ENCODE measurements at places on chromosomes 13 and 19.
A peak's percentile ranks its signal among the peaks of the same experiment; 100 is the strongest.

- DNase-seq, result peak; percentile 49
Measured at GRCh38 chr19:42563352-42564210, 31.1 kb downstream of the CEACAM8 start.

DNA sequence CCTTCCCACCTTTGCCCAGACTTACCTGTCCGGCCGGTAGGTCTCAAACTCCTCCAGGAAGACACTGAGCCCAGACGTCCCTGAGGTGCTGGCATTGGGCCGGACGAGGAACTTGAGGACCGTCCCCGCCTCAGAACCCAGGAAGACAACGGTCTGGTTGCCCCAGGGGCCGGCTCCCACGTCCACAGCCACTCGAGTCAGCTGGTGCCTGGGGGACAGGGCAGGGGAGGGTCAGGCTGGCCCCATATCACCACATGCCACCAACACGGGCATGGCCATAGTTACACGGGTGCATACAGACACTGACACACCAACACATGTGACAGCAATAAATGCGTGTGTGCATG lies 8.4 kb upstream of the LRG1 start:
- no peak for DNase-seq

DNA sequence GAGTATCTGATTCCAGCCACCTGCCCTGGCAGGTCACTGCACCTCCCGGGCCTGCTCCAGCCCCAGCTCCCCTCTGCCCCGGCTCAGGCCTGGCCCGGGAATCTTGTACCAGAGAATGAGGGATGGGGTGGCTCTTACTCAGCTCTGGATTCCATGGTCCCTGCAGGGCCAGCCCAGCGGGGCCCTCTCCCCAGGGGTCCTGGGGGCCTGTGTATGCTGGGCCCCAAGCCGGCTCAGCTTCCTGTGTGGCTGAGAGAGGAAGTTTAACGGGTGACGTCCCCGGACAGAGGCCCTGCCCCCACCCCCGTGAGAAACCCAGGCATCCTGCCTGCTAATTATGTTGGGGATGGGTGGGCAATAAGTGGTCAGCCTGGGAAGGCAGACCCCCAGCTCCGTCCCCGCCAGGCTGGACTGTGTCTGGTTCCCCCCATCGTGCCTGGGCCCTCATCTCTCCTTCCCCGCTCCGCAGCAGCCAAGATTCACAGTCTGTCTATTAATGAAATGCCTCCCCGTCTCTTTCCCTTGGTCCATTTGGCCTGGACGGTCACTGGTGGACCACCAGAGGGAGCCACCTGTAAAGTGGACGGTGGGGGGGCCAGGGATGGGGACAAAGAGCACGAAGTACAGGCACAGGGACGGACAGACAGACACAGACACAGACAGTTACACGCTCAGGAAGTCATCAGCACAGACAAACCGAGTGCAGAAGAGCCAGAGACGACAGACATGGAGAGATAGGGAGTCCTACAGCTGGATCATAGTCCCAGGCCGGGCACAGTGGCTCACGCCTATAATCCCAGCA lies at the start of gene DENND1C:
Gene DENND1C (minus strand): TSS at position 247 of the 802 bp plus-strand sequence. CDS start 92 bp downstream, at position 155.
- DNase-seq, result peak; percentile 39

DNA sequence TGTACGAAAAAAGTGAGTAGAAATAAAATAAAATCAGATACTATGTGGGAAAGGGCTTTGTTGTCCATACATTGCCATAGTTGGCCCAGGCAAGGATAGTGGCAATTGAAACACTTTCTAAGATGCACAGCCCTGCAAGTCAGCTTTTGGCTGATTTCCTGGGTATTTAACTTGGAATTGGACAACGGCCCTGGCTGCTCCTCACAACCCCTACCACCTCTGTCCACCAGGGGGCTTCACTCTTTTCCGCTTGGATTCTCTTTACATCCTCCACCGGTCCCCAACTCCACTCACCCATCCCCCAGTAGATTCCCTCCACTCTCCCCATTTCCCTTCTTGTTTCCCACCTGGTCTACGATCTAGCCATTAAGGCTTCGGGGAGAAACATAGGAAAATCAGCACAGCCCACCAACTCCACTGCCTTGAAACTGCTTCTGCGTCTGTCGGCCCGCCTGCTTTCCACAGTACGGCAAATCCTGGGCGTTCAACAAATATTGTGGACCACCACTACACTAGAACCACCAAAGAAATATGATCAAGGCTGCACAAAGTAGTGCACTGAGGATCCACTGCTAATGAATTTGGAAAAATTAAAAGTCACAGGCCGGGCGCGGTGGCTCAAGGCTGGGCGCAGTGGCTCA lies 48.6 kb upstream of the GTF3A start:
- peak; percentile 82 for DNase-seq

DNA sequence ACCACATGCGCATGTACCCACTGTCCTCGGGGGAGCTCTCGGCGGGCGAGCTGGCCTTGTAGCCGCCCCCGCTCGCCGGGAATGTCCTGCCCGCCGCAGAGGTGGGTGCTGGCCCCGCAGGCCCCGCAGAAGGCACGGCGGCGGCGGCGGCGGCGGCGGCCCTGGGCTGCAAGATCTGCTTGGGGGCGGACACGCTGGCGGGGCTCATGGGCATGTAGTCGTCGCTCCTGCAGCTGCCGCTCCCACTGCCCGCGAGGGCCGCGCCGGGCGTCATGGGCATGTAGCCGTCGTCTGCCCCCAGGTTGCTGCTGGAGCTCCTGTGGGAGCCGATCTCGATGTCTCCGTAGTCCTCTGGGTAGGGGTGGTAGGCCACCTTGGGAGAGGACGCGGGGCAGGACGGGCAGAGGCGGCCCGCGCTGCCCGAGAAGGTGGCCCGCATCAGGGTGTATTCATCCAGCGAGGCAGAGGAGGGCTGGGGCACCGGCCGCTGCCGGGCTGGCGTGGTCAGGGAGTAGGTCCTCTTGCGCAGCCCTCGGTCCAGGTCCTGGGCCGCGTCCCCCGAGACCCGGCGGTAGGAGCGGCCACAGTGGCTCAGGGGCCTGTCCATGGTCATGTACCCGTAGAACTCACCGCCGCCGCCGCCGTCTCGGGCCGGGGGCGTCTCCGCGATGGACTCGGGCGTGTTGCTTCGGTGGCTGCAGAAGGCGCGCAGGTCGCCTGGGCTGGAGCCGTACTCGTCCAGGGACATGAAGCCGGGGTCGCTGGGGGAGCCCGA lies 2.4 kb downstream of the IRS2 start:
- DNase-seq, result peak; percentile 63

DNA sequence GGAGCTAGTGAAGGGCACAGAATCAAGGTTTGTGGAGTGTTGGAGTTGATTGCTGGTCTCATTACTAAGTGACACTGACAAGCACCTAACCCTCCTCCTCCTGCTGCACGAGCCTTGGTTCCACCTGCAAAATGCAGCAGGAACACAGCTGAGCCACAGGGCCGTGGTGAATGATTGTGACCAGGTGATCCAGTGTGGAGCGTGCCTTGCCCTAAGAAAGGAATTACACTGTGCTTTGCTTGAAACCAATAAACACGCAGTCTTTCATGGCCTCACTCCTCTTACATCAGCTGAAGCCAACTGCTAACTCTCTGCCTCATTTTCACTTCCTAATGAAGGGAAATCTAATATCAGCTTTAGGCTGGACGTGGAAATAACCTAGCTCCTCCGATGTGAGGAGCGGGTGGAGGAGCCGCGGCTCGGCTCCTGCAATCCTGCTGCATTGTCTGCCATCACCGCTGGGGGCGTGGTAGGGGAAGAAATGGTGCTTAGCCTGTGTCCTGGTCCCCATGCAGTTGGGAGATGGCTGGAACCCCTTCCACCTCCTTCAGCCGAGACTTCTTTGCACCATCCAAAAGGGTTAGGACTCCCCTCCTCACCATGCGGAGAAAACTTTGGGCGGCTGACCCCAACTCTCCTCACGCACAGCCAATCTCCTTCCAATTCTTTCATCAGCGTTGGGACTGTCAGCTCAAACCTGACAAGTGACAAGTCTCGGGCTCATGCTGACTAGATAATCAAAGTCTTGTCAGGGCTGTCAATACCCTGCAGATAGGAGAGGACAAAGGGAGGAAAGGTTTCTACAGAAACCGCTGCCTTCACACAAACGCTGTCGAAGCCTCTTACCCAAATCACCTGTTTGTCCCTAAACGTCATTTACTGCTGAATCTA lies 427.9 kb downstream of the ZNF536 start:
- peak; percentile 59 for DNase-seq

DNA sequence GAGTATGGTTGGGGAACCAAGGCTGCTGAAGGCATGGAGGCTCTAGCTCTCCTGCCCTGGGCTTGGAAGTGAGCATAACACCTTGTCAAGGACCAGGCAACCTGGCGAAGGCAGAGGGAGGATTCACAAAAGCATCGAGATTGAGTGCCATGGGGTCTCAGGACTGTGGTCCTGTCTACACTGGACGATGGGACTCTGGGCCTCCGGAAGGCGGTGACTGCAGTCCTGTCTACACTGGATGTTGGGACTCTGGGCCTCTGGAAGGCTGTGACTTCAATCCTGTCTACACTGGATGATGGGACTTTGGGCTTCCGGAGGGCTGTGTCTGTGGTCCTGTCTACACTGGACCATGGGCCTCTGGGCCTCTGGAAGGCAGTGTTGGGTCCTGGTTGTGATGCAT lies 290.4 kb downstream of the TEX29 start:
- DNase-seq, result no peak

DNA sequence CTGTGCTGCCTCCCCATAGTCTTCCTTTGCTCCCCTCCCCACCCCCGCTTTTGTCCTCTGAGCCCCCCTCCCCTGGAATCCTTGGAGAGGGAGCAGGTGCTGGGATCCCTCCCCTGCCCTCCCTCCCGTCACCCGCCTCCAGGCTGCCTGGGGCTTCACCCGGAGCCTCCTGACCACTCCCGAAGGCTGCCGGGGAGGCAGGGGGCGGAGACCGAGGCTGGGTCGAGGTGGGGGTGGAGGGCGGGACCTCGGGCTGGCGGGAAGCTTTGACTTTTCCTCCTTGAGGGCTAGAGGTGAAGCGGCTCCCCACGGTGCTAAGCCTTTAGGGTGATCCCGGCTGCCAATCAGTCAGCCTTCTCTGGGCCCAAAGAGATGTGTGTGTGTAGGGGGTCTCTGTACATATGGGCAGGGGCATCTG lies 1.5 kb downstream of the KMT5C start:
- peak; percentile 83 for DNase-seq

DNA sequence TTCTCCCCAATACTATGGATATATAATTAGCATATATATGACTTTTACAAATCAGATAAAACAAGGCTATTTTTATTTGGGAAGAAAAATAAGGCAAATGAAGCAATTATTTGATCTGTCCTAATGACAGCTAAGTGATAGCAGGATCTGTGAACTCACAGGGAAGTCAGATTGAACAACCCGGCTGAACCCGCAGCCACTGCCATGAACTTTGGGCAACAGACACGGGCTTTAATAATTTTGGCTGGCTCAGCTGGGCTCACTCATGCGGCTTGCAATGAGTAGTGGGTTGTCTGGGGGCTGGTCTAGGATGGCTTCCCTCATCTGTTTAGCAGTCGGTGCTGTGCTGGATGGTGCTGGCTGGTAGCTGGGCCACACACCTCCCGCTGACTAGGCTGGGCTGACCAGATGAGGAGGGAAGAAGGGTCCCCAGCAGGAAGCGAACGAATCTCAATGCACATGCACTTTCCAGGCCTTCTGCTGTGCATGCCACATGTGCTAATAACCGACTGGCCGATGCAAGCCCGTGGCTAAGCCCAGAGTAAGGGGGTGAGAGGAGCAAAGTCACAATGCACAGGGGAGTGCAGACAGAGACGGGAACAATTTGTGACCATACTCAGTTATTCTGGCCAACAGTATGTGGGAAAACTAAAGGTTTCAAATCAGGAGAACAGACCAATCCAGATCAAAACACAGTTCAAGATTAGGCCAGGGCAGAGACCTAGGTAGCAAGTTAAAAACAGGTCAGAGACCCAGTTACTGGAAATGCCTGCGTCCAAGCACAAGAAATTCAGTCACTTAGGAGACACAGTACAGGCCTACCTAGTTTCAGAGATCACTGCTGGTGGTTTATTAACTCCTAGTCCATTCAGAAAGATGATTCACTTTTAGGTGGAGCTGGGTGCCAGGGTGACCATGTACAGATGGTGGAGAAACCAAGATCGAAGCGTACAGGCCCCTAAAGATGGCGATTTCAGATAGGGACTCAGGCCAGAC lies 22.3 kb downstream of the CRYL1 start:
- no peak for DNase-seq

- DNase-seq, result no peak
Measured at GRCh38 chr19:29083863-29084262, 129.1 kb downstream of the UQCRFS1 start.

- no peak for DNase-seq
Measured at GRCh38 chr19:10533646-10534386, 9.9 kb upstream of the ATG4D start.

DNA sequence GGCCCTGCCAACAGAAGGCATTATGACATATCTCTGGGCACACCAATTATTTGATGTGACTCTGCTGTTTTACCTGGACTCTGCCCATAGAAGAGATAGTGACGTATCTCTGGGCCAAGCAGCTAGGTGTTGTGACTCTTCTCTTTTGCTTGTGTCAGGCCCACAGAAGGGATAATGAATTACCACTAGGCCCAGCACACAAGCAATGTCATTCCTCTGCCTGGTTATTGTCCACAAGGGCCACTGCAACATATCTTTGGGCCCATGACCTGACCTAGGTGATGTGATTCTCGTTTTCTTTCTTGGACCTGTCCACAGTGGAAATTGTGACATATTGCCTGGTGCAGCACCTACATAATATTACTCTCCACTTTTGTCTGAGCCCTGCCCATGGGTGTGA lies 65.1 kb upstream of the ZNF724 start:
- DNase-seq, result no peak
